ENCODE measurements at places on chromosomes 3 and 15. TPM values are rescaled to one million over a fixed set of nuclear protein-coding genes. Genes with fewer than 3 reads are reported as not detected.

The NUP210 gene
- 8.9 TPM for total RNA-seq

The CYP1A1 gene
- 0.92 TPM for total RNA-seq

The PRR23B gene
- total RNA-seq: not detected

The CCDC54 gene
- not detected for total RNA-seq

The GDPGP1 gene
- total RNA-seq: 4.2 TPM

The NMNAT3 gene
- total RNA-seq: 3.7 TPM

The ITIH1 gene
- total RNA-seq: not detected

The MME gene
- 1.5 TPM for total RNA-seq

The ERICH6 gene
- not detected for total RNA-seq

The ZNF717 gene
- total RNA-seq: 5.0 TPM

The PPP2R3A gene
- 10.2 TPM for total RNA-seq

The ADAMTSL3 gene
- total RNA-seq: 0.34 TPM

The SCAANT1 gene
- not detected for total RNA-seq

The STRC gene
- not detected for total RNA-seq

Data from Daoy (cell line).